ENCODE measurements at places on chromosomes 7 and 10.
A peak's percentile ranks its signal among the peaks of the same experiment; 100 is the strongest.

DNA sequence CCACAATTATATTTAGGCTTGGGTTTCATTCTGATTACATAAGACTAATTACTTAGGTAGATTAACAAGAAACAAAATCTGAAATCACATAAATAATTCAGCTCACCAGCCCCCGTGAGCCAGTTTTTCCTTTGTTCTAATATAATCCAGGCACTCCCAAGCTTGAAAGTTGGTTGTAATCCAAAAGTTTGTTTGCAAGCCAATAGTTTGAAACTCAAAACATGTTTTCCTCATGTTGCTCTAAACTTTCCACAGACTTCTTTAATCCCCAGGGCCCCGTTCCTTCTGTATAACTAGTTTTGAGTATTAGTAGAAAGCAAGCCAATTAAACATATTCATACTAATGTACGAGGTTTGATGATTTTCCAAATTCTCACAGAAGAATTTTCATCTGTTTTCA, 56.1 kb downstream of the SP8 start:
- no peak for DNase-seq

- no peak for DNase-seq
Measured at GRCh38 chr10:28411648-28412047, 108.8 kb upstream of the MPP7 start.

- DNase-seq: no peak
Measured at GRCh38 chr7:157565201-157565626, 228.4 kb downstream of the DNAJB6 start.

- DNase-seq: no peak
Measured at GRCh38 chr10:86155054-86155921, 211.3 kb downstream of the GRID1 start.

GRCh38 chr10:88330174-88330573, 252.9 kb downstream of the RNLS start:
- no peak for DNase-seq

DNA sequence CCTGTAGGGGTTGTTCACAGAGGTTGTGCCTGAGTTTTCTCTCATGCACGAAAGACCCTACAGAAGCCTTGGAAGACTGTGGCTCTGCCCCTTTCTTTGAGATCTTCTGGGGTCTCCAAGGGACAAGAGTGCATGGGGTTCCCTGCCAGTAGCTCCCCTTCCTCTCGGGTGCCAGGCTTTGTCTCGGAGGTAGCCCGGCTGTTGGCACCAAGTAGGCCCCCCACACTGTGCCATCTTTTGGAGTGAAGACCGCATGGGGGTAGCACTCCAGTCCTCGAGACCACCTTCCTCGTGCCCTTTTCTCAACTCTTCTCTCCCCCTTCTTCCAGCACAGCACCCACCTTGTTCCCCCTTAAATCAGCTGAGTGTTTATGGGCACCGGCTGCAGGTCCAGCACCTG, 41.6 kb downstream of the OAT start:
- no peak for DNase-seq

- DNase-seq: no peak
Measured at GRCh38 chr7:14271441-14271840, 282.0 kb upstream of the ETV1 start.

DNA sequence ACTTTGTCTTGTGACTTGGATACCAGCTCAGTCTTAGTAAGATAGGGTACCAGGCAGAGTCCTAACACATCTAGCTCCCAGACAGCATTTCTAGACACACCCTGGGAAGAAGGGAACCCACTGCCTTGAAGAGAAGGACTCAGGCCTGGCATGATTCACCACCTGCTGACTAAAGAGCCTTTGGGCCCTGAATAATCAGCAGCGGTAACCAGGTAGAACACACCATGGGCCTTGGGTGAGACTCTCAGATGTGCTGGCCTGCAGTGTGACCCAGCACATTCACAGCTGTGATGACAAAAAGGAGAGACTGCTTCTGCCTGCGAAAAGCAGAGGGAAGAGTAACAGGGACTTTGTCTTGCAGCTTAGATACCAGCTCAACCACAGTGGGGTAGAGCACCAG, 10.4 kb upstream of the TNKS2 start:
- no peak for DNase-seq

- no peak for DNase-seq
Measured at GRCh38 chr10:112842832-112843360, 107.2 kb upstream of the TCF7L2 start.

- no peak for DNase-seq
Measured at GRCh38 chr10:1404323-1405260, 332.7 kb downstream of the ADARB2 start.

DNA sequence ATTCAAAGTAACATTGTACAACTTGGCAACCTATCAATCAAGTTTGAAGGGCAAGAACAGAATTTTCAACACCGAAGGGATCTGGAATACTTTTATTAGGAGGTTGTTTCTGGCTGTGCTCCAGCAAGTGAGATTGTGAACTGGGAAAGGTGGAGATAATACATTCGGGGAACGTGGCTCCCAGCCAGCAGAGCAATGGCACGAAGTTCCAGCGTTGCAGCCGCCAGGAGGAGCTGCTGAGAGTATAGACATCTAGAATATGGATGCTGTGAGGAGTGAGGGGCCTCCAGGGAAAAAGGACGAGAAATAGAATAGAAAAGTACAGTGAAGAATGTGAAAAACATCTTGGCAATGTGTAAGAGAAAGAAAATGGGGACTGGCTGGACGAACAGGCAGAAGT, 69.5 kb downstream of the TCERG1L start:
- no peak for DNase-seq

DNA sequence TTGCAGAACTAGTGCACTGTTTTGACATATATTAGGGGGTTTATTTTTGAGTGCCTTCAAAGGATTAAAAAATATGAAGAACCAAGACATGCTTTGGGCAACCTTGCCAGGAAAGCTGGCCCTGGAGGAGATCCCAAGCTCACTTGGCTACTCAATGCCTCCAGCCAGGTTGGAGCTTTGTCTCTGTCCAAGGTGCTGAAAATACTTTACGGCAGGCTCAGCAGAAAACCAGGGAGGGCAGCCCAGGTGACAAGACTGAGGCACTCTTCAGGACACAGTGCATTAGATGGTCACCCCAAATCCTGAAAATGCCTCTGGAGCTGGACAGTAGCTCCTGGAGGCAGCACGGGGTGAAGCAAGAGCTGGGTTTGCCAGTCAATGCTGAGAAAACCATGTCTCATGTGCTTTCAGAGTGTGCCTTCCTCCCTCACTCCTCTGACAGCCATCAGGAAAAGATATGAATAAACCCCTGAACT, 5.8 kb upstream of the KCNH2 start:
- peak; percentile 33 for DNase-seq

DNA sequence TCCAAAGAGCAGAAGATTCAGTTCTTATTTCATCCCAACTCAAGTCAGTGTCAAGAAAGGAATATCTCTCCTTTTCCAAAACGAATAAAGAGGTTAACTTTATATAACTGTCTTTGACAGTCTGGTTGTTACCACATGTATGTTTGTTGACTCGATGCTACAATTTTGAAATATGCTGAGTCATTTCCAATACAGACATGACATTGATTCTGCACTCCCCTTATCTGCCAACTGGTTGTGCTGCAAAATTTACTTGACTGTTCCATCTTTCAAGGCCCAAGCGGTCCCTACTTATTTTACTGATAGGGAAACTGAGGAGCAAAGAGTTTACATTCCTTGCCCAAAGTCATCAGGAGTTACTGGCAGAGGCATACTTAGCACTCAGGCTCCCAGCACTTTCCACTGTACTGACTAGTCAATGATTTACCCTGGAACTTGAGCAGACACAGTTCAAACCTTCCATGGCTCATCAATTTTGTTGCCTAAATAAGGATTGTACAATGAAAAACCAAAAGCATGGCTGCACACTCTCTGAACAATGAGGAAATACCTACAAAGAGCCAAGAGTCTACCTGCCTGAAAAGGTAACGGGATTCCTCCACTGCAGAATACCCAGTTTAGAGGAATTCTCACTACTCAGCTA, 52.8 kb downstream of the ABLIM1 start:
- DNase-seq: no peak

GRCh38 chr10:67011480-67011879, 85.6 kb downstream of the LRRTM3 start:
- no peak for DNase-seq

GRCh38 chr7:24816868-24817267, 59.6 kb upstream of the GSDME start:
- DNase-seq: no peak

GRCh38 chr7:24991353-24991752, 11.4 kb upstream of the OSBPL3 start:
- DNase-seq: no peak

- no peak for DNase-seq
Measured at GRCh38 chr7:88635149-88635548, 124.4 kb upstream of the ZNF804B start.

- DNase-seq: no peak
Measured at GRCh38 chr10:120262857-120263547, 194.0 kb upstream of the PLPP4 start.

GRCh38 chr7:47195641-47196040, 386.3 kb downstream of the TNS3 start:
- DNase-seq: no peak

GRCh38 chr7:114539575-114539974, 125.0 kb downstream of the FOXP2 start:
- DNase-seq: no peak

GRCh38 chr10:33117230-33117629, 159.2 kb upstream of the ITGB1 start:
- DNase-seq: no peak
